Activated CD4-positive, alpha-beta T cell treated with anti-CD3 and anti-CD28 coated beads, Interleukin-2, amount 50 U/mL, for 4 hours (primary cell): ENCODE measurements at places on chromosomes 2 and 18.

DNA sequence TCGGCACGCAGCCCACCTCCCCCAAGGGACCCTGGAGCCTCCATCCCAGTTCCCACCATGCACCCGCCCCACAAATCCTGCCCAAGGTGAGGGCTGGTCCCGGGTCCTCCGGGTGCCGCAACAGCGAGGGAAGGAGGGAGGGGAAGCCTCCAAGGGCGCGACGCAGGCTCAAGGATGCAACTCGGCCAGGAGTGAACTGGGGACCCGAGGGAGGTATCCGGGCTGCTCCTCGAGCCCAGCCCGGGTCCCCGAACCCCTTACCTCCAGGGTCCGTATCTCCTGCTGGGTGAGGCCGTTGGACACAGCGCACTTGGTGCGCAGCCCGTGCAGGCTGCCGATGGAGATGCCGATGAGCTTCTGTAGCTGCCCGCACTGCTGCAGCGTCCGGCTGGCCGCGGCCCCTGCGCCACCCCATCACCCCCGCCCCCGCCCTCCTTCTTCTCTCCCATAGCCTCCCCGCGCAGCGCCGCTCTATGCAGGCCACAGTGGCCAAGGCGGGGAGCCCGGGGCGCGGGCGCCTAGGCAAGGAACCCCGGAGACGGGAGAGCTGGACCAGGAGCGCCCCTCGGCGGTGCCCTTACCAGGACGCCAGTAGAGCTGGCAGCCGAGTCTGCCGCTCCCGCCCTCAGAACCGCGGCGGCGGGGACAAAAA, 124.1 kb downstream of the ANKRD30BL start:
- no peak for DNase-seq

DNA sequence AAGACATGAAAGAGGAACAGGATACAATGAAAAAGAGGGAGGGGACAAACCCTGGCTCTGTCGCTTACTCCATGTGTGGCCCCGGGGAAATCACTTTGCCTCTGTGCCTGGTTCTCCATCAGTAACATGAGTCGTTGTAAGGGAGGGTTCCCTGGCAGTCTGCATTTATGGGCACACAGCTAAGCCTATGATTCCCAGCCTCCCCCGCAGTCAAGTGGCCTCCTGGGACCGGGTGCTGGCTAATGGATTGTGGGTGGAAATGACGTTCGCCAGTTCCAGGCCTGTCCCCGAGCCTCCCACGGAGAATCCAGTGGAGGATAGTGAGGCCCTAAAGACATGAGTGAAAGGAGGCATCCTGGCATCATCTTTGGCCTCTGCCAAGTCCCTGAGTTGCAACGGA, 42.7 kb downstream of the SFXN5 start:
- DNase-seq, result no peak

DNA sequence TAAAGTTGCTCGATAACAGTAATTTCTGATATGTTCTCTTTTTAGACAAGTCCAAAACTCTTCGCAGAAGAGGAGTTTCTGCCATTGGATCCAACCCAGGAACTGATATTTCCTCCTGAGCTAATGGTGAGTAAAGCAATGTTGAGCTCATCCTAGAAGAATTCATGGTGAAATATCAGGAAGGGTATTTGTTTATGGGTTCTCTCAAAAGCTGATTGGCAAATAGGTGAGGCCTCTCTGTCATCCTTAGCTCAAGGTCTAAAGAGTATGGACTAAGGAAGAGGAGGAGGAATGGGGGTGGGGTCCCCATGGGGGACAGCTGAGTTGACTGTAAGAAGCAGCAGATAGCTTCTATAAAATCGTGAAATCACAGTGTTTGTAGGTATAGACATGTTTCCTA, 18.2 kb downstream of the AOX1 start:
- DNase-seq, result no peak

GRCh38 chr2:39362595-39362994, 74.5 kb downstream of the MAP4K3 start:
- DNase-seq, result no peak

DNA sequence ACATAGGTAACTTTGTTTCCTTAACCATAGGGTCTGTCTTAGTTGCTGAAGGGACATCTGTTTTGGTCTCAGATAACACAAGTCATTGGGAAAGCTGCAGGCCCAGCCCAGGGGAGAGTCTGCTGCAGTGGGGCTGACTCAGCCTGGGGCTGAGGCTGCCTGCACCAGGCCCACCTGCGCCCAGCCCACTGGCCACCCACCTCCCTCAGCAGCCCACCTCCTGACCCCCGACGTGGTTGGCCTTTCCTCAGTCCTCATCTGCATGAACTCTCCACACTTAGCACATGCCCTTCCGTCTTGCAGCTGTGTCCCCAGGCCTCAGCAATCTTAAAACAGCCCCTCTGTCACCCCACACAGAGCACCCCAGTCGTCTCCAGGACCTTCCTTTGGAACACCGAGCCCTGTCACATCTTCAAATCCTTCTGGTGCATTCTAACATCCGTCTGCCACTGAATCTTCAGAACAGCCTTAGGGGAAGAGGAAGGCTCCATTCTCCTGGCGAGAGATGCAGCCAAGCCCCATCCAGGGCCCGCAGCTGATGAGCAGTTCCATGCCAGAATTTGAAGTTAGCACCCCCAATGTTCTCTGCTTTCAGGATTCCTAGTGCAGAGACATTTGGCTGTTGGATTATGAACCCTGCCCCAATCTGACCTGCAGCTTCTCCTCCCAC, 231.4 kb downstream of the SEPTIN10 start:
- DNase-seq, result no peak

- DNase-seq, result no peak
Measured at GRCh38 chr2:205868773-205869333, 186.6 kb downstream of the NRP2 start.

- no peak for DNase-seq
Measured at GRCh38 chr2:232354069-232354468, 24.5 kb upstream of the ALPP start.

- DNase-seq, result no peak
Measured at GRCh38 chr2:233706720-233707119, 6.0 kb upstream of the UGT1A5 start.

DNA sequence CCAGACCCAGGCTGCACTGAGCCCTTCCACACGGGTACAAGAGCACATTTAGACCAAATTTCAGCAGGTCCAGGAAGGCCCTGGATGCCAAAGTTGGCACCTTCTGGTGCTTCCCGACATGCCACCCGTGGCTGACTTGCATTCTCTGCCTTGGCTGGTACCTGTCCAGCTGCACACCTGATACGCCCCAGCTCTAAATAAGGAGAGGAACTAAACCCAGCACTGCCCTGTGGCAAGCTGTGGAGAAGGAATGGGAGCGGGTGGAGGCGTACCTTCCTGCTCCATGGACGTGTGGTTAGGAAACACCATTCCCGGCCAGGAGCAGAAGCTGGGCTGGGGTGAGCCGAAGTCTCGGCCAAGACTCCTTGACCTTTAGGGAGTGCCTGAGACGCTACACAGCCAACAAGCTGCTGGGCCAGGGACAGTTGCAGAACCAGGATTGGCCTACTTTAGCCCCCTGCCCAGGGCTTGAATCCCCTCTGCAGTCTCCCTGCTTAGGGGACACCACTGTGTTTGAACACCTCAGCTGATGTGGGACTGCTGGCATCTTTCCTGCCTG, 86.5 kb upstream of the TAF1B start:
- DNase-seq, result no peak

GRCh38 chr18:34543945-34544344, 166.2 kb upstream of the DTNA start:
- DNase-seq, result no peak

- DNase-seq, result no peak
Measured at GRCh38 chr2:186064507-186064906, 325.9 kb downstream of the FSIP2 start.

DNA sequence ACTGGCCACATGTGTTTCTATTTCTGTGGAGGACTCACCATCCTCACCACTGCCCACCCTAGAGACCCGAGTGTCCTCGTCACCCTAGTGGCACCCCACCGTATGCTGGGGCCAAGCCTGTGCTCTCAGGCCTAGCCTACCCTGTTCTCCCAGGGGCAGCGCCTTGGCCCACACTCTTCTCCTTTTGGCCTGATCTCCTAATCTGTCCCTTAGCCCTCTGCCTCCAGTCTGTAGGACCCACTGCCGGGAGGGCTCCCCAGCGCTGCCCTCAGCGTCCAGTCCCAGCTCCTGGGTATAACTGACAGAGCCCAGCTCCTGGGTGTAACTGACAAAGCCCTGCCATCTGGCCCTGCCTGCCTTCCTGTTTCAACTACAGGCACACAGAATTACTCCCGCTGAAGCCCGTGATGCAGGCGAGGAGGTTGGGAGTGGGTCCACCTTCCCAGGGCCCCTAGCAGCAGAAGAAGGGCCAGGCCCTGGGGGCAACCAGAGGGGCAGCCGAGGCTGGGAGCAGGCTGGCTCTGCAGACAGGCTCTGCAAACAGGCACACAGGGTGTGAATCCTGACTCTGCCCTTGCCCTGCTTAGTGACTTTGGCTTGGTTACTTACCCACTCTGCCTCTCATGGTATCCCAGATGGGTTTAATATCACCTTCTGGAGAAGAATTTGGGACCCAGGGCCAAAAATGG, 25.6 kb upstream of the PTMA start:
- no peak for DNase-seq

- no peak for DNase-seq
Measured at GRCh38 chr18:70732916-70733315, 444.1 kb downstream of the SOCS6 start.

DNA sequence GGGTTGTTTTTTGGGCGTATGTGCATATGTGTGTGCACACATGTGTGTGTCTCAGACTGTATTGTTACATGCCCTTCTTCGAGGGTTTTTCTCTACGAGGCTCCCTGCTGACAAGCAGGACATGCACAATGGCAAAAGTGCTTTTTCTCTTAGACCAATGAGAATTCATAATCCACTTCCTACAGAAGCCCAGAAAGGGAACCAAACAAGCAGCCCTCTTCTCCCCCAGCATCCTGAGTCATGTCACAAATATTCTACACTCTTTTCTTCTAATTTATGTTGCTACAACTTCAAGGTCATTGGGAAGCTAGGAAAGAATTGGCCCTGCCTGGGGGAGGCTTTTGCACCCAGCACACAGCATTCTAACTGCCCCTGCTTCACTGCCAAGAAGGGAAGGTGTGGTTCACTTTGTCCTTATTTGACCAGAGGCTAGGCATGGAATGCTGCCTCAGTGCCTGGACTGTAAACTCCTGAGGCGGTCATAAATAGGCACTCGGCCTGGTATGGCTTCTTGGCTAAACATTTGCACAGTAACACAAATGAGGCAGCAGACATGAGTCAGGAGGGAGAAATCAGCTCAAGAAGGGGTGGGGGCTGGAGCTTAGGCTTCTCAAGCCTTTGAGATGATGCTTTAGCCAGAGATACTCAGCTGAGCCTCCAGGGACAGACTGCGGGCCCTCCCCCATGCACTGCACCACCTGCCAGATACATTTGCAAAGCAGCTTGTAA, 92.7 kb upstream of the KLF7 start:
- DNase-seq, result no peak

GRCh38 chr18:11165952-11166351, 16.6 kb upstream of the PIEZO2 start:
- no peak for DNase-seq

- no peak for DNase-seq
Measured at GRCh38 chr18:73615506-73615905, 532.1 kb downstream of the FBXO15 start.

DNA sequence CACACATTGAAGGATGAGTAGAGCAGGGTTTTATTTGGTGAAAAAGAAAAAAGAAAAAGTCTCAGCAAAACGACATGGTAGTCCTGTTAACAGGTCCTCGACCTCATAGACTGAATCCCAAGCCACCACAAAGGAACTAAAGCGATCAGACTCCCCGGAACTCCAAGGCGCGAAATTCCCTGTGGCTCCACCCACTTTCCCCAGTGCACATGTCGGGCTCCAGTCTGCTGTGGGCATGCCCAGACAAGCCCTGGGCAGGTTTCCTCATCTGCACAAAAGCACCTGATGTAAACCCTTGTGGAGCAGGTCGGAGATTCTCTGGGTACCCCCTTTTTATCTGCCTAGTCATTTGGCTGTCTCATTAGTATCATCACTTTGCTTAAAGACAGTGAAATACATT, 170.7 kb upstream of the FSIP2 start:
- DNase-seq, result no peak

- no peak for DNase-seq
Measured at GRCh38 chr2:86776532-86776931, 14.2 kb downstream of the CD8A start.

- DNase-seq, result no peak
Measured at GRCh38 chr2:42230891-42231290, 61.7 kb downstream of the EML4 start.

- no peak for DNase-seq
Measured at GRCh38 chr18:45384137-45384961, 230.9 kb upstream of the SLC14A2 start.

DNA sequence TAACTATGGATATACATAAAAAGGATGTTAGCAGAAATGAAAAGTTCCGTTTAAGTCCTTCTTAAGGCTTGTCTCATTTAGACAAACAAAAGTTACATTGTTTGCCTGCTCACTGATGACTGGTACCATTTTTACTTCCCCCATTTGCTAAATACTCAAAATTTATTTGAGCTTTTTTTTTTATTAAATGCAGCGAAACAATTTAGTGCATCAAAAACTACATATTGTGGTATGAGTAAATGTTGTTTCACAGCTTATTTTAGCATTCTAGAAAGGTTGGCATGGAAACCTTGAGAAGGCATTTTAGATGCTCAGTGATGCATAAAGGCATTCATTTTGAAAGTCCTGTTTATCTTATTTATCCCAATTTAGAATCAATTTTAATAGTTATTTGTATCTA, 100.0 kb downstream of the MAP2 start:
- DNase-seq, result no peak

- DNase-seq, result no peak
Measured at GRCh38 chr18:44035554-44035953, 645.1 kb upstream of the SETBP1 start.

DNA sequence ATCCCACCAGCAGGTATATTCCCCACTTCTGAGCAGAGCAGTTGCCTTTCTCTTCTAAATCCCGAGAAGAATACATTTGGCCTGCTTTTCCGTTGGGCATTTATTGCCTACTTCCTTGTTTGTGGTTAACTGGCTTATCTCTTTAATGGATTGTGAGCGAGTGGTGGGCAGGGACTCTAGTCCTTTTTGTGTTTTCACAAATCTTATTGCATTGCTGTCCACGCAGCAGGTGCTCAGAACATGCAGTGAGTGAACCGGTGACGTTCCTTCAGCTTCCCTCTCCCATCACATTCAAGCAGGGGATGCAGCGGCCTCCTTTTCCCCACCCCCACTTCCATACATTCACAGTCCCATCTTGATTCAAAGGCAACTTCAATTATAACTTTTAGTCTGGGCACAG, 28.9 kb upstream of the GAREM2 start:
- no peak for DNase-seq

GRCh38 chr2:1360144-1360543, 53.1 kb upstream of the TPO start:
- no peak for DNase-seq

- DNase-seq, result no peak
Measured at GRCh38 chr2:201931951-201932350, 101.7 kb upstream of the FZD7 start.

GRCh38 chr2:152618193-152618564, 99.1 kb downstream of the PRPF40A start:
- DNase-seq, result no peak
